Mesothelial cell of epicardium (in vitro differentiated cells): ENCODE measurements at places on chromosomes 11 and 22.

DNA sequence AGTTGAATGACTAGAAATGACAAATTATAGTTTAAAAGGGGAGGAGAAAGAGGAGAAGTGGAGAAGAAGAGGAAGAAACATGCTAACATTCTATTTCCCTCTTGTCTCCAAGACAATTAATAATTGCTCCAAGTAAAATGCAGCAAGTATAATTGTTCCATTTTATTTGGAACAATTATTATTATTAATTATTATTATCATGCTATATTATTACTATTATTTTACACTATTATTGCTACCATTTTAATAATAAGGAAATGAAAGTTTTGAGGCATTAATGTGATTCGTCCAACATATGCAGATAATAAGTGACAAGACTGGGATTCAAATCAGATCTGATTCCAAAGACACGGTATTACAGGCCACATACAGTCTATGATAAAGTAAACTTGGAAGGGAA is 293.6 kb upstream of the ZC3H12C start:
- DNase-seq: no peak

- DNase-seq: no peak
Observed at GRCh38 chr22:49956914-49957825, 3.4 kb upstream of the PIM3 start.

GRCh38 chr11:107118025-107118720 is 99.9 kb upstream of the GUCY1A2 start:
- DNase-seq: no peak

GRCh38 chr22:48083502-48083901 is 1321.1 kb downstream of the TBC1D22A start:
- DNase-seq: no peak

GRCh38 chr11:14554959-14555358 is 34.8 kb upstream of the PSMA1 start:
- DNase-seq: no peak

DNA sequence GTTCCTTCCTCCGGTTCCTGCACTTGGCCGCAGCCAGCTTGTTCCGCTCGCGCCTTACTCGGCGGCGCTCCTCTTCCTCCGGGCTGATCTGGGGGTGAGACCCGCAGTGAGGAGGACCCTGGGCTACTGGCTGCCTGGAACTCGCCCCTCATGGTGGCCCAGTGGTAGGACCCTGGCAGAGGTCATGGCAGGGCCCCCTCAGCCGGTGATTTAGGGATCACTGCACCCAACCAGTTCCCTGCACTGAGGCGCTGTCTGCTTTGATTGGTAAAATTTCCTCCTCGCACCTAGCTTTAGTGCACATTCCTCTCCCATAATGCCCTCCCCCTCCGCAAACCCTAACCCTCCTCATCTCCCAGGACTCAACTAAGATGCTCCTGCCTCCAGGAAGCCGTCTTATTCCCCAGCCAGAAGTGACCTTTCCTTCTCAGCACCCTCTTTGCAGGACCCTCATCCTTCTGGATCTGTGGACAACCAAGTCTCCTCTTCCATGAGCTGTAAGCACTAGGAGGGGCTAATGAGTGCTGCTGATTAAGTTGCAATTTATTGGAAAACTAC is 3.6 kb downstream of the CCDC85B start:
- DNase-seq: no peak
